ENCODE measurements at places on chromosomes 11 and 22.

DNA sequence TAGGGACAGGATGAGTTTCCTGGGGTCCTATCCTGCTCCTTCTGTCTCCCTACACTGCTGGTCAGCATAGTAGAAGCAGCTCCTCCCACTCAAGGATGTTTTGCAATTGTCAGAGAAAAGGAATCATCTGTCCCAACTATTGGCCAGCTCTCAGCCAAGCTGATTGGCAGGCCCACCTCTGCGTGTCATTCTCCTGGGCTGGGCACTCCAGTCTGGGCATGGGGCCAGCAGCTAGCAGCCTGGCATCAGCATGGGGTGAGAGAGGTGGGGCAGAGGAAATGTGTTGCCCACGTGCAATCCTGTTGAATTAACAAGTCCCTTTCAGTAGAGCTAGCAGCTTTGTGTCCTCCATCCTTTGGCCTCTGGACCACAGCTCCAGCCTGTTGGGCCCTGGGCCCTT, 14.1 kb downstream of the ANKK1 start:
- H3K4me3 ChIP-seq = no peak overlapping the region
- H3K27me3 ChIP-seq = no peaks in the 10 kb centered on the region
- no peak for DNase-seq
- no peaks in the 10 kb centered on the region for H3K36me3 ChIP-seq

DNA sequence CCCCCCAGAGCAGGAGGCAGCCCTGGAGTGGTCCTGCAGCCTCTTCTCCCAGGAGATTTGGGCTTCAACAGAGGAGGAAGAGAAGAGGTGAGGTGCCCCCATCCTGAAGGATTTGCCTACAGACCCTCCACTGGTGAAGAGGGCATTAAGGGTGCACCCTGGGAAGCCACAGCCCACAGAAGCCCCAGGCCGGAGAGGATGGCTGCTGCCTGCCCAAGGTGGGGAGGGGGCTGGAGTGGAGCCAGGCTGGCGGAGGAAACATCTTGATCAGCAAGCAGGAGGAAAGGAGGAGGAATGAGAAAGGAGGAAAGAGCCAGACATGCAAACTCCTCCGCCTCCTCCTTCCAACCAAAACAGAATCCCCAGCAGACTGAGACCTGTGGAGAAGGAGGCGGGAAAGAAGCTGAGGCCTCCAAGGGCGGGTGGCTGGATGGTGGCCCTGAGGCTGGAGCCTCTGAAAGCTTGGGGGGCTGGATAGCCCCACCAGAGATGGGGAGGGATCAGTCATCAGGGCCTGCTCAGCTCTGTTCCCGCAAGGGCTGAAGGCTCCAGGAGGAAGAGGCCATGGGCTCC, 31.3 kb downstream of the ARRB1 start:
- H3K36me3 ChIP-seq = no peaks in the 10 kb centered on the region
- no peak for DNase-seq
- no peaks in the 10 kb centered on the region for H3K27me3 ChIP-seq
- no peak overlapping the region for H3K4me3 ChIP-seq
- H3K4me1 ChIP-seq = peaks cover 31% of the 10 kb centered on the region

- no peak overlapping the region for H3K4me3 ChIP-seq
- no peak overlapping the region for H3K27ac ChIP-seq
- DNase-seq = no peak
- H3K36me3 ChIP-seq = no peaks in the 10 kb centered on the region
- peaks cover 7% of the 10 kb centered on the region for H3K27me3 ChIP-seq
- H3K4me1 ChIP-seq = no peaks in the 10 kb centered on the region
Observed at GRCh38 chr22:49108636-49109315, 718.9 kb downstream of the BRD1 start.

DNA sequence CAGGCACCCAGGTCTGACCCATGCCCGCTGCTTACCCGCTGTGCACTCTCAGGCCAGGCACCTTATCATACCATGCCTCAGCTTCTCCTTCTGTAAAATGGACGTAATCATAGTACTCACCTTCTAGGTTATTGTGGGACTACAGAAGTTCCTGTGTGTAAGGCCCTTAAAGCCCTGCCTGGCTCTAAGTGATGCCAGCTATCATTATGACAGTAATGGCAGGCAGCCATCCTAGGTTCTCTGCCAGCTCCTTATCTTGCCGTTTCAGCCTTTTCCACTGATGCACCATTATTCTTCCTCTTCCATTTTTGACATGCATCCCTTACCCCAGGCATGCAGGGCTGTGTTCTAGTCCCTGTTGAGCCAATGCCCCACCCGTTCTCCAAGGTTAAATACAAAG, 57.9 kb downstream of the DBX1 start:
- no peak overlapping the region for H3K4me3 ChIP-seq
- H3K4me1 ChIP-seq = peaks cover 17% of the 10 kb centered on the region
- H3K27ac ChIP-seq = no peak overlapping the region
- H3K36me3 ChIP-seq = no peaks in the 10 kb centered on the region

GRCh38 chr22:42645341-42645937, 3.8 kb downstream of the CYB5R3 start:
- DNase-seq = no peak
- no peak overlapping the region for H3K27ac ChIP-seq

- H3K27me3 ChIP-seq = no peaks in the 10 kb centered on the region
- no peaks in the 10 kb centered on the region for H3K4me1 ChIP-seq
- H3K4me3 ChIP-seq = no peak overlapping the region
- DNase-seq = peak; percentile 95
- no peak overlapping the region for H3K27ac ChIP-seq
- H3K36me3 ChIP-seq = no peaks in the 10 kb centered on the region
Observed at GRCh38 chr11:118659314-118659952, 20.0 kb downstream of the TREH start.

GRCh38 chr22:27959335-27960090, 40.5 kb upstream of the PITPNB start:
- no peak for DNase-seq
- no peaks in the 10 kb centered on the region for H3K27me3 ChIP-seq
- H3K4me1 ChIP-seq = no peaks in the 10 kb centered on the region

GRCh38 chr11:131633921-131634715, 263.7 kb downstream of the NTM start:
- no peaks in the 10 kb centered on the region for H3K4me1 ChIP-seq
- H3K27me3 ChIP-seq = no peaks in the 10 kb centered on the region
- no peak for DNase-seq
- H3K4me3 ChIP-seq = no peak overlapping the region
- no peaks in the 10 kb centered on the region for H3K36me3 ChIP-seq

GRCh38 chr22:49244466-49245420, 582.9 kb downstream of the BRD1 start:
- H3K36me3 ChIP-seq = no peaks in the 10 kb centered on the region
- DNase-seq = no peak
- peaks cover 6% of the 10 kb centered on the region for H3K27me3 ChIP-seq

DNA sequence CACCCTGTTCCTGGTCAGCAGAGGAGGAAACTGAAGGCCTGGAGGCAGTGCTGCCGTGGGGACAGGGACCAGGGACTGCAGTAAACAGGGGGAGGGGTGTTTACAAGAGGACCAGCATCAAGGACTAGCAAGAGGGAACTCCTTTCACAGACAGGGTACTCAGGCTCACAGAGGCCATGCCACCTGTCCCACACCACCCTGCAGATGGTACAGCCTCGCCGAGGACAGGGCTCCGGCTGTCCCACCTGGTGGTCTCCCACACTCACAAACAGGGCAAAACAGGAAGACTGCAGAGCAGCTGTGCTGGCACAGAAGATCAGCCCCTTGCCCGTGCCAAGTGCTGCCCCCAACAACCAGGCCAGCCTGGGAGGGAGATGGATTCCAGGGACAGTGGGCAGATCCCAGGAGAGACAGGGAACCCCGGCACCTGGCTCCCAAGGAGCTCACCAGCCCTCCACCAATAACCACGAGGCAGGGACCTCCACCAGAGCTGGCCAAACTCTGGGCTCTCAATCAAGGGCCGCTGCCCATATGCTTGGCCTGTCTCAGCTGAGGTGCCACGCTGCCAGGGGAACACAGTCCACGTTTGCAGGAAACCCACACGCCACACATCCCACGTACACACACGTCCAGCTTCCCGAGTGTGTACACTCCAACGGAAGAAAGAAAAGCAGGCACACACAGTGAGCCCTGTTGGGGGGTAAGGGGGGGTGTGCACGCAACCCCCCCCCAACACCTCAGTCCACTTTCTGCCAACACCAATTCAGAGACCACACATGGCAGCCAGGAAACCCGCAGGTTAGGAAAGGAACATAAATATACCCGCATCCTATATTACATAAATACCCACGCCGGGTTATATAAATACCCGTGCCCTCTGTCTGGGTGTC, 2.1 kb downstream of the CSNK1E start:
- DNase-seq = no peak
- H3K4me3 ChIP-seq = peak overlapping the region; percentile 91
- H3K4me1 ChIP-seq = peaks cover 59% of the 10 kb centered on the region
- peaks cover 15% of the 10 kb centered on the region for H3K36me3 ChIP-seq

- H3K27me3 ChIP-seq = peaks cover 3% of the 10 kb centered on the region
- H3K36me3 ChIP-seq = no peaks in the 10 kb centered on the region
- no peaks in the 10 kb centered on the region for H3K4me1 ChIP-seq
- H3K27ac ChIP-seq = no peak overlapping the region
- no peak overlapping the region for H3K4me3 ChIP-seq
Observed at GRCh38 chr11:76310832-76311595, 69.9 kb downstream of the THAP12 start.

DNA sequence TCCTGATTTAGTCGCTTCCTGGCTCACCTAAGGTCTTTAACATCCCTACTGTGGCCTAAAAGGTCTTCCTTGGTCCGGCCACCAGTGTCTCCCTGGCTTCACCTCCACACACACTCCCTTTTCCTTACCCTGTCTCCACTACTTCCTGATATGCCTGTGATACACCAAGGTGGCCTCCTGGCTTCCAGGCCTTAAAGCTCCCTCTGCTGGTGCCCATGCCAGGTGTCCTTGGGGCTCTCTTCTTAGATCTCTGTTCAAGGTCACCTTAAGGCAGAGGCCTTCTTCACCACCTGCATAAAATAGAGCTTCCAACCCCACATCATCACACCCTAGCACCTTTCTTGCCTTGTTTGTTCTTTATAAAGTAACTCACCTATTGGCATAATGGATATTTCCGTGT, 787.7 kb downstream of the NTM start:
- DNase-seq = no peak
- no peaks in the 10 kb centered on the region for H3K36me3 ChIP-seq
- H3K4me3 ChIP-seq = no peak overlapping the region
- no peaks in the 10 kb centered on the region for H3K27me3 ChIP-seq

DNA sequence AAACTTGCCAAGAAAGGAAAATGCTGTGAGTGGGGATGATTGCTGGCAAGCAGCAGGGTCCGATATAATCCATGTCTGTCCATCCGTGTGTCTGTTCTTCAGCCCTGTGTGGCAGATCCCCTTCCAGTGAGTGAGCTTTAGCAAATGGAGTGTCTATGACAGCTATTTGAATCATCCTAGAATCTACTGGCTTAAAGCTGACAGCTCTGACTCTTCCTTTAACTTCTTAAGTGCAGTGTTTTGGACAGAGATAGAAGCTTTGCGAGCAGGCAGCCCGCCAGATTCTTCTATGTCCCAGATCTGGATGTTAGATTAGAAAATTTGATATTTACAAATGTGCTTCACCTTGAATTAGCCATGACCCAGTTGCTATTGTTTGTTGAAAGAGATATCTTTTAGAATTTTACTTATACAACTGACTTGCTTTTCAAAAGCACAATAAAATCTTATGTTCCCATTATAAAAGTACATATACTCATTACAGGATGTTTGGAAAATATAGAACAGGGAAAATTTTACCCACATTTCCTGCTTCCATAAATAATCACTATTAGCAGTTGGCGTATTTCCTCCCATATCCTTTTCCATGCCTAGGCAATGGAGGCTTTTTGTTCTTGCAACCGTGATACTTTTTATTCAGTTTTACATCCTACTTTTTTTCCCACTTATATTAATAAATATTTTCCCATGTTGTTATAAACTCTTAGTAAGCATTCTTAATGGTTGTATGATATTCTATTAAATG, 124.5 kb downstream of the COMMD9 start:
- H3K27ac ChIP-seq = no peak overlapping the region
- H3K4me3 ChIP-seq = no peak overlapping the region
- H3K36me3 ChIP-seq = no peaks in the 10 kb centered on the region
- H3K27me3 ChIP-seq = peaks cover 4% of the 10 kb centered on the region
- H3K4me1 ChIP-seq = no peaks in the 10 kb centered on the region

Measured in activated naive CD8-positive, alpha-beta T cell treated with anti-CD3 and anti-CD28 coated beads, Interleukin-2, amount 50 U/mL, for 24 hours (primary cell).